Stimulated activated CD4-positive, alpha-beta T cell treated with anti-CD3 and anti-CD28 coated beads, Interleukin-4, amount 100 ng/mL, for 48 hours (primary cell): ENCODE measurements at places on chromosomes 7 and 10.

DNA sequence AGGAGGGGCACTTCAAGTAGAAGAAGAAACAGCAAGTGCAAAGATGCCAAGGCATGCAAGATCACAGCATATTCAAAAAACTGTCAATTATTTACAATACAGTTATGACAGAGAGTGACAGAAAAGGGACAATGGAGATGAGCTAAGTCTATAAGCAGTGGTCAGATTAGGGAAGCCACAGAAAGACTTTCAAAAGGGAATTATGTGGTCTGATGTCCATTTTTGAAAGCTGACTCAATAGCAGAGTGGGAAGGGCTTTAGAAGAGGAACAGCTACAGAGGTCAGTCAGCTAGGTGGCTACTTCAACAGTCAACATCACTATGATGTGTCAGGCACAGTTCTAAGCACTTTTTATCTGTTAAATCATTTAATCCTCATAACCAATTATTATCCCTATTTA, 45.2 kb upstream of the SPOCK2 start:
- no peak for DNase-seq

DNA sequence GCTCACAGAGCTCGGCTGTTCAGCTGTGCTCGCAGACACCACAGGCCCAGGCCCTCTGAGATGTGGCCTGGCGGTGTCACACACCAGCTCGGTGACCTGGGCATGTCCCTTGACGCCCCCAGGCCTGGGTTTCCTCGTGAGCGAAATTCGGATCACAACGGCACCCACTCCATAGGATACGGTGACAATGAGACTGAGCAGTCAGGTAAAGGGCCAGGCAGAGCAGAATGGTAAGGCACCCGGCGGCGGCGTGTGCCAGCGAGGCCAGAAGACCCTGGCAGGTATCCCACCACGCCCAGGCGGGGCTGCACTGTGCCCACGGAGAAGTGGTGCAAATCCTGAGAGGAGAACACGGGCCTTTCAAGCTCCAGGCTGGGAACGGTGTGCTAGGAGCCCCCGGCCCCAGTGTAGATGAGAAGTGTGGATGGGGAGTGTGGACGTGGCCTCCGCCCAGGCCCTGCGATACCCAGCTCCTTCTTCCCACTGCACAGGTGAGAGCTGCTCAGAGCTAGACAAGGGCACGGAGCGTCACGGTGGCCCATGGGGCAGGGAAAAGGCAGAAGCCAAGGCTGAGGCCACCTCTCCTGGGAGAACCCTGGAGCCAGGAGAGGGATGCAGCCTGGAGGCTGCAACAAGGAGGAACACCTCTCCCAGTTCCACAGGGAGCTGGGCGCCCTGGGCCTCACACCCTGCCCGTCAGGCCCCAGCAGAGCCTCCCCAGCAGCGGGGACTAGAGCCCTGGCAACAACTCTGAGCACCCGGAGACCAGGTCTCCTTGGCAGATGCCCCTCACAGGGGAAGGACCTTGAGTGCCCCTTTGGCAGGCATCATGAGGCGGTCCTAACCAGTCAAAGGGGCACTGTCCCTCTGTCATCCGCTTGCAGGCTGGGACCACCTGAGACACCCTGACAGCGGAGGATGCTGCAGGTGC, 219.1 kb downstream of the MAD1L1 start:
- no peak for DNase-seq

- no peak for DNase-seq
Observed at GRCh38 chr10:89875557-89875956, 174.2 kb downstream of the KIF20B start.

- no peak for DNase-seq
Observed at GRCh38 chr7:4747746-4748145, 27.7 kb upstream of the AP5Z1 start.

DNA sequence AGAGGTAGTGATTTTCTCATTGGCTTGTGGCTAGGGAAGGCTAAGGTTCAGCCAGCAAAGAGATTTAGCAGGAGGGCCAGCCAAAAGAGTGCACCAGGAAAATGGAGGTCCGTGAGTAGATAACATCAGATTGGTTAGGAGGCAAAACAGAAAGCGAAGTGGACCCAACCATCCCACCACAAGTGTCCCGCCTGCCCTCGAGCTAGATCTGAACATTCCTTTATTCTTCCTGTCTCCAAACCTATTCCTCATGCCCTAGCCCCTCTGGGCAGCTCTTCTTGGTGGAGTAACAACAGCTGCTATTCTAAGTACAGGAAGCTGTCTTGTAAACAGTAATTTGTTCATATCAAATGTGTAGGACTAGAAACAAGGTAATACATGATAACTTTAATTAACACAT, 85.7 kb upstream of the BET1 start:
- DNase-seq: no peak

DNA sequence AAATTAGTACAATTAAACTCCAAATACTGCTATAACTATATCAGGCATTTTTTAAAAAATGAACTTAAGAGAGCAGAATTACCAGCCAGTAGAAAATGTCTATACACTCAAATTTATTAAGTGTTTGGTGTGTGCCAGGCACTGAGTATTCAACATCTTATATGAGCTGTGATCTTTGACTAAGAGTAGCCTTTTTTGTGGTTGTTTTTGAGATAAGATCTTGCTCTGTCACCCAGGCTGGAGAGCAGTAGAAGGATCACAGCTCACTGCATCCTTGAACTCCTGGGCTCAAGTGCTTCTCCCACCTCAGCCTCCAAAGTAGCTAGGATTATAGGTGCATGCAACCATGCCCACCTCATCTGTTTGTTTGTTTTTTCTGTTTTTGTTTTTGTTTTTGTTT, 102.5 kb upstream of the CELF2 start:
- DNase-seq: no peak

DNA sequence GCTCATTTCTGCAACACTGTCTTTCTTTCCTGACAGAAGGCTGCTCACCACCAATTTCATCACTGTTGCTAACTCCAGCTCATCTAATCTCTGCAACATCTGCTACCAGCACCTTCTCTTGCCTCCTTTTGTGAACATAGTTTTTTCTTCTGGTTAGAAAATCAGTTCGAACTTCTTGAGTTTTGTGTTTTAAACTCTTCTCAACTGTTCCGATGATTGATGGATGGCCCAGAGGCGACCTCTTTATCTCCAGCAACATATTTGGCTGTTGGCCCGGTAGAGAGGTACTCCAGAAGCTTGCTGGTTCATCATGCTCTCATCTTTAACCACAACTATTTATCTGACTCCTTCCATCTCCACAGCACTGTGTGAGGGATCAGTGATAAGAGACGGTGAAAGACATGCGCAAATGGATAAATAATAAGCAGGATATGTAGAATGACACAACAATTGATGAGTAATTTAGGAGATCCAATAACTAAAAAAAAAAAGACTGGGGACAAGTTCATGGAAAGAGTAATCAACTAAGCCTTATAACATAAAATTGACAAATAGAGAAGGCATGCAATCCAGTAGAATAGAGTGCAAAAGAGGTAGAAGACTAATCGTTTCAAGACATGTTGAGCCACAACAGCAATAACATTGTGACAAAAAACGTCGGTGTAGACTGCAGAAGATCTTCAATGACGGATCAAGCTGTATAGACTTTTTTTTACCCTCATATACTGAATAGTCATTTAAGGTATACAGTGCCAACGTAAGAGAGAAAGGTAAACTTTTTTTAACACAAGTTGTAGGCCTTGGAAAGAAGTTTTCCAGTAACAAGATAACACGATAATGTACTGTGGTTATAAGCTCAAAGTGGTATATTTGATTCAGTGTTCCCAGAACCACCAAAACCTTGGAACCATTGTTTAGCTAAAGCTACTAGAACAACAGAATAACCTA, 152.2 kb downstream of the CRPPA start:
- no peak for DNase-seq

GRCh38 chr7:28669330-28669729, 257.0 kb downstream of the CREB5 start:
- no peak for DNase-seq

- DNase-seq: no peak
Observed at GRCh38 chr10:5927306-5927705, 37.3 kb downstream of the FBH1 start.

- no peak for DNase-seq
Observed at GRCh38 chr7:7249814-7250213, 67.5 kb downstream of the C1GALT1 start.

- DNase-seq: no peak
Observed at GRCh38 chr10:1685699-1686490, 51.4 kb downstream of the ADARB2 start.

- peak; percentile 45 for DNase-seq
Observed at GRCh38 chr7:155533827-155534690, 12.3 kb downstream of the CNPY1 start.

DNA sequence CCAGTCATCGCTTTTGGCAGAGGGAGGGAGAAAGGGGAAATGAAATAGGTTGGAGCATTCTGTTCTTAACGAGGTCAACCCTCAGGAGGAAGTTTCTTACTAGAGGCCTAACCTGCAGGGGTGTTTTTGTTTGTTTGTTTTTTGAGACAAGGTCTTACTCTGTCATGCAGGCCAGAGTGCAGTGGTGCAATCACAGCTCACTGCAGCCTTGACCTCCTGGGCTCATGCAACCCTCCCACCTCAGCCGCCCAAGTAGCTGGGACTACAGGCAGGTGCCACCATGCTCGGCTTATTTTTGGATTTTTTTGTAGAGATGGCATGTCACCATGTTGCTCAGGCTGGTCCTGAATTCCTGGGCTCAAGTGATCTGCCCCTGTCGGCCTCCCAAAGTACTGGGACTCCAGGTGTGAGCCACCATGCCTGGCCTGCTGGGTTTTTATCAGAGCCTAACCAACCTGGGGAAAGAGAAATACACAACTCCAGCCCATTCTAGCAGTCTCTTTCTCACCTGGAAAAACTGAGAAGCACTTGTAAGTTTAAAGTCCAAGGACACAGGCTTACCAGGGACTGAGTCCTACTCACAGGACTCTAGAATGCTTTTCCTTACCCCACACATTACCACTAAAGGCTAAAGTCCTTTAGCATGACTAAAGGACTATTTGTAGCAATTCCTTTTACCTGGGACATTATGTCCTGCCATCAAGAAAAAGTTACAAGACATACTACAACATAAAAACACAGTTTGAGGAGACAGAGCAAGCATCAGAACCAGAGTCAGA, 101.0 kb upstream of the EGFR start:
- no peak for DNase-seq

DNA sequence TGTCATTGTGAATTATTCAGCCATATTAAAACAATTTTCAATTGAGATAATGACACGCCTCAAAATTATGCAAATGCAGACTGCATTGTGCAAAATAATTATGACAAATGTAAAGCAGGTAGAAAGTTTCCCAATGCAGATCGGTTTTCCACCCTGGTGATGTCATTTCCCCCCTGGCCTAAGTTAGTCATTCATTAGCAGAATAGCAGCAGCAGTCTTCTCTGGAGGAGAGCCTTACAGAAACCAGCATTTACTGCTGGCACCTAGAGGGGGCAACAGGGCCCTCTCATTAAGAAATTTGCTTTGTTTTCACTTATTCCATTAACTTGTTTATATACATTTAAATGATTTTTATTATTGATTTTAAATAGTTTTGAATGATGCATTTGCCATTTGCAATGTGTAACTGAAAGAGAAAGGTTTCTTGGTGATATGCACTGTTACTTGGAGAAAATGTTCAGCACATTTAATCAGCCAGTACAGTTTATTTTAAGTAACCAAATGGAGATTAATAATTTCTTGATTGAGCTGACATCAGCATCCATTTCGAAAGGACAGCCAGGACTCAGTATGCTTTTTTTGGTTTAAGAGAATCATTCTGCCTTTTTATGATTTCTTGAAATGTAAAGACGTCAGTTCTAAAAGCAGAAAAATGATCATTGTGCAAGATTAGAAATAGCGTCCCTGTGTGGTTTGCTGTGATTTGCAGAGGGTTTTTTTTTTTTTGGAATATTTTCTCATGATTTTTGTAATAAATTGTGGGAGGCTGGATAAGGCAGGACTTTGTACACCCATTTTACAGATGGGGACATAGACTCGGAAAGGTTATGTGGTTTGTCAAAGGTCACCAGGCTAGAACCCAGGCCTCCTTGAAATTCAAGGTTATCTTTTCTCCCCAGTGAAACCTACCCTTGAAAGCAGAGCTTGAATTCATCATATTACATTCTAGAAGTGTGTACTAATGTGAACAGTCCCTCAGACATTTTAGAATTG, 3.5 kb downstream of the ARID5B start:
- peak; percentile 53 for DNase-seq
